Ovary (tissue), 10 donors: ENCODE measurements at places on chromosomes 3 and 15. TPM values are rescaled to one million over a fixed set of nuclear protein-coding genes. Genes with fewer than 3 reads are reported as not detected.

- DNase-seq = peak; percentile 65
Measured at GRCh38 chr15:94844538-94845389, 613.4 kb downstream of the MCTP2 start.

The ARL6IP5 gene
- polyA plus RNA-seq = 197 TPM

The CEP97 gene
- 3.9 TPM for polyA plus RNA-seq

The PLSCR4 gene
- polyA plus RNA-seq = 36.3 TPM

DNA sequence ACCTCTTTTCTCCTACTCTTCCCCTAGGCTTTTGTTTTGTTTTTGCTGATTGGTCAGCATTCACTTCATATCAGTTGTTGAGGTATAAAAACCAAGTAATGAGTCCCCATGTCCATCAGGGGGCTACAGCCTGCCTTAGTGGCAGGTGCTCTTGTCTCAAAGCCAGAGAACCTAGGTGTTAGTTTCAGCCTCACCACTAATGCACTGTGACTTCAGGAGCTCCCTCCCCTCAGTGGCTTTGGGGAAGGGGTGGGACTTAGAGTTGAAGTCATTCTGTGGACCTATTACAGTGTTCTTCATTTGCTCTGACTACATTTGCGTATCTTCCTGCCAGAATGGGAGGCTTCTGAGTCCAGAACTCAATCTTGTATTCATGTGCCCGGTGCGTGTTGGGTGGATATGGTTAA is 41.6 kb downstream of the NR2C2 start:
- DNase-seq = no peak

The CELF6 gene
- polyA plus RNA-seq = 3.2 TPM

DNA sequence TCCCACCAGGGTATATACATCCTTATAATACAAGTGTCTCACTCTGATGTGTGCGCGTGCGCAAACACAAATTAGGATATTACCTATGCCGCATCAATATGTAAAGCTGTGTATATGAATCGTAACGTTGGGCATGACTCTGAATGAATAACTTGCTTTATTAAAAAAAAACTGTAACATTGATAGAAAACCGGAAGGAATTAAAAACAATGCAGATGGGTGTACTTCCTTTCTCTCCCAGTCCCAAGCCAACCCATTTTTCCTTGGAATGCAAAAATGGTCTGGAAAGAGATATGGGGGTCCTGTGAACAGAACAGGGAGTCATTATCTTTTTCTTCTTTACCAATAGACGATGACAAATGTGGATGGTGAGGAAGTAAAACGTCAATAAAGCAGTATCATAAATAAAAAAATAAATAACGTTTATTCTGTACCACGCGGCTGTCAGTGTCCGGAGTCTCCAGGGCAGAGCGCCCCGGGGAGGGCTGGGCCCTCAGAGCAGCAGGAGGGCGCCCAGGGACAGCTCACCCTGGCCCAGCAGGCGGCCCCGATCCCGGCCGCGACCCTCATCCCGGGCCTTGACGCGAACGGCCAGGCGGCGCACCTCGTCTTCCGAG is 1.6 kb downstream of the C2CD4B start:
- no peak for DNase-seq

The GJD2 gene
- polyA plus RNA-seq = not detected
